ENCODE measurements at places on chromosomes 11 and 22. TPM values are rescaled to one million over a fixed set of nuclear protein-coding genes. Genes with fewer than 3 reads are reported as not detected.

GRCh38 chr11:106840947-106841346, 177.3 kb downstream of the GUCY1A2 start:
- no peak for DNase-seq
- no peak overlapping the region for H3K4me3 ChIP-seq
- no peaks in the 10 kb centered on the region for H3K36me3 ChIP-seq
- no peak overlapping the region for H3K27ac ChIP-seq
- no peaks in the 10 kb centered on the region for H3K4me1 ChIP-seq
- no peaks in the 10 kb centered on the region for H3K27me3 ChIP-seq

DNA sequence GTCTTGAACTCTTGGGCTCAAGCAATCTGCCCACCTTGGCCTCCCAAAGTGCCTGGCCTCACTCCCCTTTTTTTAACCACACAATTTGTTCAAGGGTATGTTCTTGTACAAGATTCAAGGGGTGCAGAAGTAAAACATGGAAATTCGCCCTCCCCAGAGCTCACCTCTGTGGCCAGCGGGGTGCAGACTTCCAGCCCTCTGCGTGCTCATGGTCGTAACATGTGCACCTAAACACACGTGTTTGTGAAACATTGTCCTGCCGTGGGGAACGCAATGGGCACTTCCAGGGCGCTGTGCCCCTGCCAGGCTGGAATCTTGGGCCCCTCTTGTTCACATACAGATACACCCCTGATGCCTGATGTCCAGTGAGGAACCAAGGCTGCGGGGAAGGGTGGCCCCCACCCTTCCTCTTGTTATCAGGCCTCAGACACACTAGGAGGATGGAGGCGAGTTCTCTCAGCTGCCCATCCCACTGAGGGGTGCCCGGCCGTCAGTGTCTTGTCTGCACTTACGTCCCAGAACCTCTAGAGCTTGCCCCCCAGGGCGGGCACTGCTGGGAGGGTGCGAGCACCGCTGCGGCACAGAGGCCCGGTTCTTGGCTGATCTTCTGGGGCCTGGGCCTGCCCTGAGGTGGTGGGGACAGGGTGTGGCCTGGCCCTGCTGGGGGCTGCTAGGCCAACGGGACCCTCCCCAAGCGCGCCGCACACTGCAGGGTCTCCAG, 4.1 kb upstream of the EPS8L2 start:
- H3K4me3 ChIP-seq, result no peak overlapping the region
- no peak for DNase-seq
- no peaks in the 10 kb centered on the region for H3K27me3 ChIP-seq
- no peak overlapping the region for H3K27ac ChIP-seq

Gene ZBTB16
- total RNA-seq, result not detected

DNA sequence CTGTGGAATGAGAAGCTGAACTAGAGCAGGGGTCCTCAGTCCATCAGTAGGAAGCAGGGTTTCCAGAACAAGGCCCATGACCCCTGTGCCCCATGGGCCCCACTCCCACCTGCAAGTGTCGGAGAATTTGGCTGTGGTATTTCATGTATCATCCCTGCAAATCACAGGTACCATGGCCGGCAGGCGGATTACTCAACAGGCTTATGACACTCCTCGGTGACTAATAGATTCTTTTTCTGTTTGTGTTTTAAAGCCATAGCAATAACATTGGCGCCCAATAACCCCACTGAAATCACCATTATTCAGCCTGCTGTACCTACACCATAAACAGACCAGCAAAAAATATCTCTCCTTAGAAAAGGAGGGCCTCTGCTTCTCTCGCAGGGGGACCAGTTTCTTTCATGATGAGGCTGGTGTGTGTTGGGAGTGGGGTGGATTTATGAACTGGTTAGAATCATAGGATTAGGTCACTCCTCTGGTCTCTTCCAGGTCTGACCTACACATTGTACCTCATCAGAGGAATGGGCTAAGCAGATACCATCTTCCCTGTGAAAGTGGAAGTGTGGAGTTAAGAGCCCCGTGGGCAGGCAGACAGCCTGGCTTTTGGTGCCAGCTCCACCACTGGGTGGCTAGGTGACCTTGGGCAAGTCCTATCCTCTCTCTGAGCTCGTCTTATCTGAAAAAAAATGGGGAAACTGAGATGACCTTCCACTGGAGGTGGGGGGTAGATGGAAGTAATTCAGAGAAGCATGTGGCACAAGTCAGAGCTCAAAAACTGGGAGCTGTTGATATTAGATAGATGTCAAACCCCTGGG, 60.2 kb upstream of the WNT11 start:
- H3K4me1 ChIP-seq, result peaks cover 17% of the 10 kb centered on the region
- peak; percentile 81 for DNase-seq
- H3K27me3 ChIP-seq, result peaks cover 26% of the 10 kb centered on the region
- H3K4me3 ChIP-seq, result no peak overlapping the region

Gene C11orf16
- total RNA-seq, result not detected

DNA sequence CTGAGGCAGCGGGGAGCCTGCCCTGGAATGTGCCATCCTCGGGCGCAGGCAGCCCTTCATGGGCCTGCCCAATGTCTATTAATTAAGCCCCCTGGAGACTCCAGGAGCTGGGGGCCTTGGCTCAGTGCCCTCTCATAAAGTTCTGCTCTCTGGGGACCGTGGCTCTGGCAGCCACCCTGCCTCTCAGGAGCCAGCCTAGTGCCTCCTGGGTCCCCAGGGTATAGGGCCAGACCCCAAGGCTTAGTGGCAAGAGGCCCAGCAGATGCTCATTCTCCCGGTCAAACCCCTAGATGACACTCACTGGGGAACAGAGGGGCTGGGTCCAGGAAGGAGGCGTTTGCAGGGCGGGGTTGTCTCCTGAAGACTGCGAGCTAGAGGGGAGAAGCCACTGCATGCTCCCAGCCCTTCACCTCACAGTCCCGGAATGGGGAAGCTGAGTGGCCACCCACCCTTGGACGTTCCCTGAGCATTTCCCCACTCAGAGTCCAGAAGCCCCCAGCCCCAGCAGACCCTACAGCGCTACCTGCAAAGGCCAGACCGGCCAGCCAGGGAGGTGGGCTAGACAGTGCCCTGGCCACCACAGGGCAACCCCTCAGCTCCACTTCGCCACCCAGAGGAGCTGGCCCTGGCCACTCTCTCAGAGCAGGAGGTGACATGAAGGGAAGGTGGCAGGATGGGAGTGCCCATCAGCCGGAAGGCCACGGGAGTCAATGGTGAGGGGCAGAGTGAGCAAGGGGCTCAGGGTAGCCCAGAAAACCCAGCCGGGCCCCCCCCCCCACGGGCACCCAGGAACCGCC, 83.0 kb downstream of the CDKN1C start:
- H3K4me3 ChIP-seq, result no peak overlapping the region
- peaks cover 50% of the 10 kb centered on the region for H3K27me3 ChIP-seq
- H3K27ac ChIP-seq, result no peak overlapping the region
- no peak for DNase-seq
- no peaks in the 10 kb centered on the region for H3K36me3 ChIP-seq
- H3K4me1 ChIP-seq, result no peaks in the 10 kb centered on the region

GRCh38 chr11:59967677-59968394, 4.0 kb downstream of the OOSP4A start:
- no peaks in the 10 kb centered on the region for H3K4me1 ChIP-seq
- DNase-seq, result no peak
- no peaks in the 10 kb centered on the region for H3K36me3 ChIP-seq
- H3K27me3 ChIP-seq, result no peaks in the 10 kb centered on the region

DNA sequence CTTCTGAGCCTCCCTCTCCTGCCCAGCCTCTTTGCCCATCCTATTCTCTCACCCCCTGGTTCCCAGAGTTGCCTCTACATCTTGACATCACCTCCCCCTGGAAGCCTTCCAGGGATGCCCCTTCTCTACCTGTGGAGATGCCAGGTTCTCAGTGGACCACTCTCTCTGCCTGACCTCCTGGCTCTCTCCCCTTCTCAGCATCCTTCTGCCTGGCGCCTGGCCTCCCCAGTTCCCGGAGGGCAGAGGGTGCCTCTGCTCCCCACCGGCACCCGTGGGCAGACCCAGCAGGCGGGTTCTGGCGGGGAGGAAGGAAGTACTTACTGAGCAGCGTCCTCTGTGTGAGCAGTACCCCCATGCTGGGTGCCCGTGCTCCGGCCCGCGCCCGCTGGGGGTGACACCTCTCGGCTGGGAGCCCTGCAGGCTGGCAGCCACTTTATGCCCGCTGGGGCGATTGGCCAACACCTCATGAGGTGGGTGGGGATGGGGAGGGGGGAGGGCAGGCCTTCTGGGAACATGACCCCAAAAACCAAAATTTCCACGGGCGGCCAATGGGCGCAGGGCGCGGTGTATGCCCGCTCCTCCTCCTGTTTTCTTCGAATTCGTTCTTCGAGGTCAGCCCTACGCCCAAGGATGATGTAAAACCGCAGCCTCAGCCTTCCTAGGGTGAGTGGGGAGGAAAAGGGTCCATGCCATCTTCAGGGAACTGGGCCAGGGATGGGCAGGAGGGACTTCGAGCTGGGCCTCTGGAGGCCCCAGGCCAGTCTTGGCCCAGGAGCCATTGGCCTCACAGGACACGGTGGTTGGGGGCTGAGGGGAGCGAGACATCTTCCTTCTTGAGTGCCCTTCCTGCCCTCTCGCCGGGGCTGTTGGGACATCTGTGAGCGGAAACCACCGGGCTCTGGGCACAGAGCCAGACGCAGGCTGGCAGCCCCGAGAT, at the start of gene OSM:
Gene OSM (minus strand): TSS at position 407 of the 937 bp plus-strand sequence. CDS start 52 bp downstream, at position 355.
- no peak within 1 kb of the TSS for H3K4me3 ChIP-seq
- H3K4me1 ChIP-seq, result peaks cover 6% of the 10 kb centered on the region
- H3K36me3 ChIP-seq, result no peaks in the 10 kb centered on the region
- DNase-seq, result no peak
- no peak within 1 kb of the TSS for H3K27ac ChIP-seq

Measured in HFFc6 (cell line).